Fibroblast of lung (primary cell): ENCODE measurements at places on chromosomes 3 and 15.

DNA sequence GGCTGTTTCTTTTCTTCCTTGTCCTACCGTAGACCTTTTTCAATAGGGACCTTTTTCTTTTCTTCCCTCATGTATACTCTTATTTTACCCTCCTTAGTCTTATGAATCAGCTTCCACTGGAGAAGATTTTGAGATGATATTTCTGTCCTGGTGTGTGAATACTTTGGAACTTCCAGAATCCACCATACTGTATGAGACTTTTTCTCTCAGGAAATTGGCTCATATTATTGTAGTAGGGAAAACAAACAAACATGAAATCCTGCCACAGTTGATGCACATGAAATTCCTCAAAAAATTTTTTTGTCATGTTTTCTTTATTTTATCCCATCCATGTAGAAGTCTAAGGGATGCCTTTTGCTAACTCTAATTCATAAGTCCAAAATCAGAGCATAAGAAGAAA, 289.3 kb upstream of the PLSCR5 start:
- no peak for DNase-seq

GRCh38 chr3:122112754-122113153, 57.6 kb downstream of the CD86 start:
- no peak for DNase-seq

DNA sequence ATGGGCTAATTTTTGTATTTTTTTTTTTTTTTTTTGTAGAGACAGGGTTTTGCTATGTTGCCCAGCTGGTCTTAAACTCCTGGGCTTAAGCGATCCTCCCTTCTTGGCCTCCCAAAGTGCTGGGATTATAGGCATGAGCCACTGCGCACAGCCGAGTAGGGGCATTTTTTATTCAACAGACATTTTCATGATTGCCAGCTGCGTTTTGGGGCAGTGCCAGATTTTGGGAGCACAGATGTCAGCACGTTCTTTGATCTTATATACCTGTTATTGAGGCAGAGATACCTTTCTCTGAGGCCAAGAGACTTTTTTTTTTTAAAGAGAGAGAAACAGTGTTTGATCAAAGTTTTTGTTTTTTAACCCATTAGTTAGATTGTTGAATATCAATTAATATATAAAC, 16.8 kb downstream of the NEO1 start:
- no peak for DNase-seq

DNA sequence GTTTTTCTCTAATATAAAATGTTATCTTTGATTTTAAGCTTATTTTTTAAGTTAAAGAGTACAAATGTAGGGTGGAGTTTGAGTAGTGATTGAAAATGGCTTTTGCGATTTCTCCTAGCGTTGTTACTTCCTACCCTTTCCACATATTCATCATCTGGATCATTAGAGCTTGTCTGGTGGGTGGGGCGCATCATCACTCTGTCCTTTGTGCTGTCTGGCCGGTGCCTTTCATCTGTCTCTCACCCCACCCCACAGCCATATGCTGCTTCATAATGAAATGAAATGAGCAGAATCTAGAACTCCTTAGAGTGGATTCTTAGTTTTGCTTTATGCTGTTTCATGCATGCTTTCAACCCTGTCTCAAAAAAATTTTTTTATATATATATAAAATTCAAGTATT, 44.3 kb downstream of the ATP1B3 start:
- DNase-seq, result no peak

DNA sequence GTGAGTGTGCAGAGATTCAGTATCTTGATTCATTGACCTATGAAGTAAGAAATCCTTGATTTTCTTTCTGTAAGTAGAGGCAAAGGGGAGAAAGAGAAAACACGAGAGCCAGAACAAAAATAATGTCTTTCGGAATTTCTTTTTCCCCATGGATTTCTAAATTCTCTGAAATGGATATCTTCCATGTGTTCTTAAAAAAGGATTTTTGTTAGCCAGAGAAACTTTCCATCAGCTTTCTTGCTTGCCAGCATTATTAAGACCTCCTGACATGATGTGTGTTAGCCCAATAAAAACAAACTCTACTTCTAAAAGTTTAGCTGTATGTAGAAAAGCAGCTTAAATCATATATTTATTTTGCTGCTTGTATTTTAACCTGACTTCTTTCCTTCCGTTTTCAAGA, 122.3 kb upstream of the AADACL2 start:
- no peak for DNase-seq

GRCh38 chr3:13133471-13133981, 60.3 kb upstream of the IQSEC1 start:
- no peak for DNase-seq

DNA sequence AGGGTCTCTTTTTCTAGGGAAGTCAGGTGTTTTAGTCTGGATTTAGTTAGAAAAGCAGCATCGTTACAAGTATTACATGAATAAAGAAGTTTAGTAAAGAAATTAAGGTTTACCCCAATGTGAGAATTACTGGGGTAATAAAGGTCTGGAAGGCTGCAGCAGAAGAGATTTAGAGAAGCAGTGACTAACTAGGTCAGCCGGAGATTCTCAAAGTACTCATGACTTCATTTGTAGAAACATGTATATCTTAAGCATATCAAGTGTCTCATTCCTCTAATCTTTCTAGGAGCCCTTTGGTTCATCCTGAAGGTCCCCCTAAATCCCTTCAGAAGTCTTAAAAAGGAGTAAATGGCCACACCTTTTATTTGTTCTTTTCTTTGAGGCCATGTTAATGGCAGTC, 26.0 kb downstream of the DTWD1 start:
- DNase-seq, result no peak

DNA sequence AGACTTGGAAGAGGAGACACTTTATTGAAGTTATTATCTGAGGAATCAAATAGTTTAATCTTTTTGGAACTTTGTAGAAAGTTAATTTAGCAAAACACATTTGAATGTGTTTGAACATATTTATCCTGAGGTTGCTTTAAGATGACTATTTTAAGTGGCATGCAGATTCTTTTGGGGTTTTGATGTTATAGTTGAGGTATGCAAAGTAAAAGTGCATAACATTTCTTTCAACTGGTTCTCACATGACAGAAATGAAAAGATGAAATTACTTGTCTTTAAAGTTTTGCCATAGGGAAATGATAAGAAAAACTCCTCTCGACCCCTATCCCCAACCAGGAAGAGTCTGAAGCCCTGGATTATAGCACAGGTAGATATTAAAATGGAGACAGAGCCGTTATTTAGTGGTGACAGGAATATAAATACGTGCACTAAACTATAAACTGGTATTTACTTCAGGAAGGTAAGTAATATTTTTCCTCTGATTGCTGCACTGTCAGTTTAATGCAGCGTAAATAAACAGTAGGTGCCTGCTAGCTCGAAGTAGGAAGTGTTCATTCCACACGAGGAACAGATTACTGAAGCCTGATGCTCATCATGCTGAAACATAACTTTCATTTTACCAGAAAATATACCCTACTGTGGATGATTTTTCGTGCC, 15.1 kb upstream of the SATB1 start:
- DNase-seq, result no peak

- no peak for DNase-seq
Observed at GRCh38 chr3:126915015-126915414, 67.9 kb upstream of the PLXNA1 start.

DNA sequence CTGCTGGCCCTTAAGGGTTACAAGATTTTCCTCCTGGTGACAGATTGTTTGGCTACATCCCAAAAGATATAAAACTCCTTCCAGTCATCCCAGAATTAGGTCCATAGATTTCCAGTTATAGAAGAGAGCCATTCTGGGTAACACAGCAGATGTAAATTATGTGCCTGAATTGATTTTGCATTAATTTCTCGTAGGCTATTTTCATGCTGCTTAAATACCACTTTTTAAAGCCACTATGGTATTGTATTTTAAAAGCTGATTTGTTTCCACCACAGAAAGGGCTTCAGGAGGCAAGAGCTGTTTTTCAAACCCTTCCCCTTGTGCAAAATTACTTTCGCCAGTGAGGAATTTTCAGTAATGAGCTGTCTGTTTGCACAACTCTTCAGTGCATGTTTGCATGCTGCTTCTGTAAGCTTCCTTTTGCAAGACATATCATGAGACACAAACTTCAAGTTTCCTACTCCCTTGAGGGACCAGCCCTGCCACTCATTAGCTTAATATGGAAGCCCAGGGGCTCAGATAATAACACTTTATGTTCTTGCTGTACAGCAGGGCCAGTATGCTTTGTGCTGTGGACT, 105.4 kb upstream of the TNIK start:
- peak; percentile 11 for DNase-seq

- DNase-seq, result no peak
Observed at GRCh38 chr3:182129740-182130139, 418.0 kb downstream of the SOX2 start.

DNA sequence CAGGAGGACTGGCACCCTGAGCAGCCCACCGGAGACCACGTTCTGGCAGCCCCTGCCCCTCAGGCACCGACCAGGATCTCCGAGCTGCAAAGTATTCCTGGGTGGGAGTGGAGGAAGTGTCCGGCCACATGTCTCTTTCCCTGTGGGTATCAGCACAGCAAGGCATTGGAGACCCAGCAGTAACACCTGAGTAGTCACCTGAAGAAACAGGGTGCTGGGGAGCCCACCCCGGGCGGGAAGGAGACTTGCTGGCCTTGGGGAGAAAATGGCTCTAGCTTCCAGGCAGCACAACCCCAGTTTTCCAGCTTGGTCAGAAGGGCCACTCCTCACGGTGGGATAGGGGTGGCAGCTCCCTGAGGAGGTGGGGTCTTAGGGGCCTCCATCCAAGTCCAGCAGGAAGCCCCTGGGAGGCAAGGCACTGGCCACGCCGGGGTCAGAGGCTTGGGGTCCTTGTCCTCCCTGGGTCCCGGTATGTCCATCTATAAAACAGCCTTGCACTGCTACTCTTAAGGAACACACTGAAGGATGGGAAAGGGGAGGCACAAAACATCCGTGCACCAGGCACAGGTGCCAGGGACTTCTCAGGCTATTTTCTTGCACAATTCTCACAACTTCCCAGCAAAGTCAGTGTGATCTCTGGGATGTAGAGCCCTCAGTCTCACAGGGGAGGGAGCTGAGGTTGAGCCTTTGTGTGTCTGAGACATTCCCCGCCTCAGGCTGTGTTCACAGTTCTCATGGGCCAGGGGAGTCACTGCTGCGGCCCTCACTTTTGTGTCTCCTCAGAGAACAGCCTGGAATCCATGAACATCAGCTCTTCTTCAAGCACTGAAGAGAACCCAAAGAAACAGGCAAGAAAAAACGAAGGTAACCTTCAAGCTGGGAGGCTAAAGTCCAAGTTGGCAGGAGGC, 11.9 kb downstream of the CFAP100 start:
- DNase-seq, result no peak

DNA sequence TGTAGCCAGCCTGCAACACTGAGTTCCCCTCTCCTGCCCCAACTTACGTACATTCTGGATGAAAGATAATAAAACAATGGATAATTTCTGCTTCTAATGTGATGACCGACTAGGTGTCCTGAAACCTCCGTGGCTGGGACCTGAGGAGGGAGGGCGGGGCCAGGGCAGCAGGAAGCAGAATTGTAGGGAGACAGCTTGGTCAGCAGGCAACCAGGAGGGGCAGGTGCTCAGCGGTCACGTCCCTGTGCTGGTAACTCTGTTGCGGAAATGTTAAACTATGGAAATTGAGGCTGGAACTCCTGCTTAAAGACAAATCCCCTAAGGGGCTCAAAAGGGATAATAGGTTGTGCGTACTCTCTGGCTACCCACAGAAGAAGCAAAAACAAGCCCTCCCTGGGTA, 30.4 kb downstream of the SLC6A20 start:
- no peak for DNase-seq

DNA sequence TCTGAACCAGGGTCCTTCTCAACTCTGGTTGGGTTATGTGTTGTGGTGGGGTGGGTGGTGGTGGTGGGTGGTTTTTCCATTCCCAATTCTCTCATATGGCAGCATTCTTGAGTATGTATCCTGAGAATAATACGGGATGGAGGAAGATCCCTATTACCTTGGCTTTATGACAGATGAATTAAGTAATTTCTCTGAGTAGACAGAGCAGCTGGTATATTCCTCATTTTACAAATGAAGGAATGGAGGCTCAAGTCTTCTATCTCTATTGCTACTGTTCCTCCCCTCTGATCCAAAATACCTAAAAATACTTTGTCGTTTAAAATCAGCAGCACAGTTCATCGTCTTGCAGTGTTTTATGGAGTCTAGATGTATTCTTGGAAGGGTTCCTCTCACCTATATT, 10.4 kb downstream of the GYG1 start:
- DNase-seq, result no peak

- no peak for DNase-seq
Observed at GRCh38 chr3:72093270-72093991, 308.5 kb upstream of the PROK2 start.

- no peak for DNase-seq
Observed at GRCh38 chr15:58314593-58315216, 117.1 kb upstream of the LIPC start.

DNA sequence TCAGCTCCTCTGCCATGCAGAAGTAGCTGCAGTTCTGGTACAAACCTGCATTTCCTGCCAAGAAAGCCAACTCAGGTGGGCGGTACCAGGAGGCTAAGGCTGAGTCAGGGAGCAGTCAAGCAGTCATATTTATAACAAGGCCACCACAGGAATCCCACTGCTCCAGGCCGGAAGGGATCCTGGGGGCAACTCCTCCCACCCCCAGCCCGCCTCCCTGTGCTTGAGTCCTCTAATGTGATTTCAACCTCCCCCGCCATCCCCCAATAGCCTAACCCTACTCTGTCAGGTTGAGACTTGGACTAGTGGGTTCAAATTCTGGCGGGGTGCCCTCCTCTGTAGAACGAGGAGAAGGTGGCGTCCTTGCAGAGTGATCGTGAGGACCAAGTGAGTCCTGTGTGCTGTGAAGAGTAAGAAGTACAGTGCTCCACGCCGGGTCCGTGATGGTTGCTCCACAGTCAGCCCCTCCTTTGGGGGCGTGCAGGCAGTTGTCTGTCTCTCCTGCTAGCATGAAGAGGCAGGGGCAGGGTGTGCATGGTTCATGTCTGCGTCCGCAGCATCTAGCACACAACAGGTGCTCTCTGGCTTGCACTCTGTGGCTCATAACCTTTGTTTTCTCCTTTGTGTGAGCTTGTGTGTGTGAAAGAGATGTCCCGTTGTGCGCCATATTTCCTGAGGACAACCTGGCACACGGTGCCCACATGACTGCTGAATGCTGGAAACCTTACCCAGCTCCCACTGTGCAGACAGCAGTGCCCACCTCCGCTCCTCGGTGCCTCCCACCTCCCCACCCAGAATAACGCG, 78.3 kb downstream of the SMAD6 start:
- DNase-seq, result peak; percentile 77

- DNase-seq, result no peak
Observed at GRCh38 chr15:73928241-73928579, 1.9 kb downstream of the LOXL1 start.

GRCh38 chr3:158771982-158772381, 29.9 kb upstream of the MFSD1 start:
- DNase-seq, result no peak

DNA sequence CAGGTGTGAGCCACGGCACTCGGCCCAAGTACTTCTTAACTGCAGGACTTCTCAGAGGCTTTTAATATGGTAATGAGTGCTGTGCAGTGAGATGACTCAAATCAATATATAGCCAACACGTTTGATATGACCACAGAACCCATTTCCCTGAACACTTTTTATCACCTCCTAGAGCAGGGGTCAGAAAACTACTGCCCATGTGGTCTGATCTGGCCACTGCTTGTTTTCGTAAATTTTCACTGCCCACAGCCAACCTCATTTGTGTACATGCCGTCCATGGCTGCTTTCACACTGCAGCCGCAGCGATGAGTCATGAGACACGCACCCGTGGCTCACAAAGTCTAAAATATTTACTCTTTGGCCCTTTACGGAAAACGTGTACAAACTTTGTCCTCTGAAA, 179.2 kb downstream of the RORA start:
- DNase-seq, result peak; percentile 89
